Panc1 (cell line): ENCODE measurements at places on chromosomes 16 and 17. TPM values are rescaled to one million over a fixed set of nuclear protein-coding genes. Genes with fewer than 3 reads are reported as not detected.

GRCh38 chr16:19218581-19218980 is 50.5 kb downstream of the SYT17 start:
- H3K36me3 ChIP-seq = no peaks in the 10 kb centered on the region
- no peaks in the 10 kb centered on the region for H3K27me3 ChIP-seq
- no peak for DNase-seq
- no peak overlapping the region for H3K4me3 ChIP-seq
- H3K27ac ChIP-seq = no peak overlapping the region

DNA sequence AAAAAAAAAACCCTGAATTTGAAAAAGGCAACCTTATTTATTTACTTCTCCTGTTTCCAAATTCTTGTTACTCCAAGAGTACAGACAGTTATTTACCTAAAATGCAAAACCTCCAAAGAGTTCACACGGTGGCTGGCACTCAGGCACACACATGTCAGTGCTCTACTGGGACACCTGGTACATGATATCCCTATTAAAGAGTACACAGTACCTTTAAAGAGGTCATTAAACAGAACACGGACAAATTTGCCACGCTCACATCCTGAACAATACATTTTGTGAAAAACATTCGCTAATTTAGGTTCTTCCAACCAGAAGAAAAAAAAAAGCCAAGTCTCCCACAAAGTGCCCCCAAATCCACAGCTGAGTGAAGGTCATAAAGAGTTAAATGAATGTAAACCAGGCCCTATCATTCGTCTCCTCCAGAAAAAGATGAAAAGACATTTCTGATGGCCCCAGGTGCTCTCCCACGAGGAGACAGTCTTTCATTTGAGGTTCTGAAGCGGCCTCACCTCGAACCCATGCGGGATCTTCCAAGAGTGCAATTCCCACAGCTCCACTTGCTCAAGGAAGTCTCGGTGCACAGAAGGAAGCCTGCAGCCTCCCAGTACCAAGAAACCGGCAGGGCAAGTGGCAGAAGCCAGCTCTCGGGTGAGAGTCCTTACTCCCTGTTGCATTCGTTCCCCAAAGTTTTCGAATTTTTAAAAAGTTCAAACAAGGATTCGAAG is 993 bp downstream of the ERN1 start:
- no peak for DNase-seq
- peak overlapping the region; percentile 77 for H3K4me3 ChIP-seq
- peak overlapping the region; percentile 79 for H3K27ac ChIP-seq
- no peaks in the 10 kb centered on the region for H3K27me3 ChIP-seq
- peaks cover 3% of the 10 kb centered on the region; the same call in 1 of the 2 replicates for H3K36me3 ChIP-seq

DNA sequence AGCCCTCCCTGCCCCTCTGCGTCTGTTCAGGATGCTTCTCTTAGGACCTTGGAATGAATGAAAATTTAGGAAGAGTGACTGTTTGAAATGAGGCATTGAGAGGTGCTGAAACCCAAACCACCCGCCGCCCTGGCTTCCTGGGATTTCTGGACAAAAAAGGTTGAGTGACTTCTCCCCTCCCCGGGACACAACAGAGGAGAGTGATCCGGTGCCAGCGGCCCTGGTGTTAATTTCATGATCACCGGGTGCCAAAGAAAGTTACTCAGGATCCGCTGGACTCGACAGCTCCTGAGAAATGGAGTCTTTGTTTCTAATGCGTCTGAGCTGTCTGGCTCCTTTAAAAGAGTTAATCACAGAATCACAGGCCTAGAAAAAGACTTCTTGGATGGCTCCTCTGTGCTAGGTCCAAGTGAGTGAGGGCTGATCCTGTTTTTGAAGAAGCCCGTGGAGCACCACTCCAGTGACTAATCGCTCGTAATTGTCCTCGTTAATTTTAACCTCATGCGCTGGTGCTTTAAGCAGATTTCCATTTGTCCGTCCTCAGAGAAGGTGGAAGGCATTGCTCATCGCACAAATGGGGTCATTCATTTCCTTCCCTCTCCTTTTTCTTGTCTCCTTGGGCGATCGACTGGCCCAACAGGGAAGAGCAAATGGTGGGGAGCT is 144.4 kb upstream of the ZFHX3 start:
- no peak overlapping the region for H3K4me3 ChIP-seq
- H3K27ac ChIP-seq = no peak overlapping the region
- H3K27me3 ChIP-seq = no peaks in the 10 kb centered on the region
- no peaks in the 10 kb centered on the region for H3K36me3 ChIP-seq

- H3K27ac ChIP-seq = peak overlapping the region; percentile 39; the same call in 1 of the 2 replicates
- no peaks in the 10 kb centered on the region for H3K36me3 ChIP-seq
- peak; percentile 85 for DNase-seq
- H3K4me3 ChIP-seq = no peak overlapping the region
These were observed 3.9 kb upstream of the WFIKKN1 start for GRCh38 chr16:626787-627453.

- no peaks in the 10 kb centered on the region; the same call in 1 of the 2 replicates for H3K27me3 ChIP-seq
- no peaks in the 10 kb centered on the region for H3K4me1 ChIP-seq
- no peak overlapping the region for H3K4me3 ChIP-seq
These were observed 338.3 kb downstream of the CA10 start for GRCh38 chr17:51820252-51820651.

DNA sequence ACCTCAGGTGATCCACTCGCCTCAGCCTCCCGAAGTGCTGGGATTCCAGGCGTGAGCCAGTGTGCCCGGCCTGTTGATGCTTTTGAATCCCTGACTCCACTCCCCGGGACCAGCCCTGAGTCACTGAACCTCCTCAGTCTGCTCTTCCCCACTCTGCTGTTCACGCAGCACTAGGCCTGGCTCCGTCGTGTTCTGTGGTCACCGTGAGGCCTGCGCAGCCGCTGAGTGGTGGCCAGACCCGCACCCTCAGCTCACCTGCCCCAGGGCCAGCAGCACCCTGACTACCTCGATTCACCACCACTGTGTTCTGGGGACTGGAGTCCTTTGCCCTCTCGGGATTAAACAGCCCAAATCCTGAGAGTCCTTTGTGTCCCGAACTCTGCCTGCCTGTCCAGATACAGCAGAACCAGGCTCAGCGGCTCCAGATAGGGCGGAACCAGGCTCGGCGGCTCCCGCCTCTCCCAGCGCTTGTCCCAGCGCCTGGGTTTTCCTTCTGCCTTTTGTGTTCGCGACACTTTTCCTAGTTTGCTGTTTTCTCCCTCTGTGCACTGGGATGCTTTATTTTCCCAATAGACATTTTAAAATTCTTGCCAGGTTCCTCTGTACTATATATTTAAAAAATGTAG is 58.6 kb upstream of the ENDOV start:
- peaks cover 28% of the 10 kb centered on the region for H3K36me3 ChIP-seq
- no peak for DNase-seq
- no peak overlapping the region for H3K27ac ChIP-seq
- no peaks in the 10 kb centered on the region for H3K27me3 ChIP-seq

DNA sequence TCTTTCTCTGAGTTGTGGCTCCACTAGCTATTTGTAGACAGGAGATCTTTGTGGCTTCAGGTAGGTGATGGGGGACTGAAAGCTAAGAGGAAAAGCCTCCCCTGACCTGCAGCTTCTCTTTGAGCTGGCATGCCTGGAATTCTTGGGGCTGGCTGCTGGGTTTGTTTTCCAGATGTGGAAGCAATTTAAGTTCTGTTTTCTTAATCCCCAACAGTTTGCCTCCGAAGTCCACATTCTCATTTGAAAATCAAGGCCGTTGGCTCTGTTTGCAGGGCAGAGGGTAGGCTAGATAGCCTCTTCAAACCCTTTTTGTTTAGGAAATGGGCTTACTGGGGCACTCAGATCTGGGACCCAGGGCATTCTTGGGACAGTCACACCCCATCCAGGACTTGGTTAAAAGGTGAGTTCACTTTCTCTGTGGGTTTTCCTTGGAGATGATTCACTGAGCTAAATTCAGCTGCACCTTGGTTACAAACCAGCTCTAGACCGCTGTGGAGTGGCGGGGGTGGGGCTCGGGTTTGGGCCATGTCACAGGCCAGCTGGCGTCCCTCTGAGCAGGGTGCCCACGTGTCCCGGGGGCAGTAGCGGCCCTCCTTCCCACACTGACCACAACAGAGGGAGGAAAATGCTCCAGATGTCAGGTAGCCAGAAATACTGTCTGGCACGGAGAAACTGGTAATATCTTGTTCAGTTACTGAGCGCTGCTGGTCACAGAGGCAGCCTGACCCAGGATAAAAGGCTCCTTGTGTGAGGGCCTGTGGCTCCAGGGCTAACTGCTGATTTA is 108.5 kb downstream of the RAB11FIP4 start:
- no peaks in the 10 kb centered on the region; the same call in 1 of the 2 replicates for H3K27me3 ChIP-seq
- H3K27ac ChIP-seq = peak overlapping the region; percentile 63
- peaks cover 17% of the 10 kb centered on the region for H3K4me1 ChIP-seq
- H3K36me3 ChIP-seq = no peaks in the 10 kb centered on the region
- no peak overlapping the region for H3K4me3 ChIP-seq
- no peak for DNase-seq

GRCh38 chr16:58485184-58485887 is 14.6 kb upstream of the NDRG4 start:
- DNase-seq = no peak
- no peaks in the 10 kb centered on the region for H3K27me3 ChIP-seq
- H3K4me1 ChIP-seq = no peaks in the 10 kb centered on the region
- H3K4me3 ChIP-seq = no peak overlapping the region

- H3K27ac ChIP-seq = no peak overlapping the region
- no peak overlapping the region for H3K4me3 ChIP-seq
- H3K4me1 ChIP-seq = no peaks in the 10 kb centered on the region
- 0 out of 2 replicates have a peak, but pooled peaks cover 4% of the 10 kb centered on the region for H3K36me3 ChIP-seq
- DNase-seq = no peak
- no peaks in the 10 kb centered on the region for H3K27me3 ChIP-seq
These were observed 57.2 kb upstream of the CACNG5 start for GRCh38 chr17:66777689-66778225.

DNA sequence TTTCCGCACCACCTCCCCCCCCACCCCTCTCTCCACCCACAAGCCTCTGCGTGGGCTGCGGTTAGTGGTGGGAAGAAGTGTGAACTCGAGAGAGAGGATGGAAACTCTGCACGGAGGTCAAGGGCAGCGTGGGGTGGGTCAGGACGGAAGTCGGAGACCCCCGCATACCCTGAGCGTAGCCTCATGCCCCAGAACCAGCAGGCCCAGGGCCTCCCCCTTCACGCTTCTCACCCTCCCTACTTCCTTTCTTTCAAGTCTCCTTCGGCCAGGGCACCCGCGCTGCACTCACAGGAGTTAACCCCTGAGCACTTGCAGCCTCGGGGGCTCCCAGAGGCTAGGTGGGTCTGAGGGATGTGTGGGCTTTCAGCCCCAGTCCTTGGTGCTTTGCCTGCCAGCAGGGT is 9.2 kb downstream of the TBKBP1 start:
- H3K4me1 ChIP-seq = no peaks in the 10 kb centered on the region; the same call in 1 of the 2 replicates
- no peak overlapping the region for H3K27ac ChIP-seq
- no peak for DNase-seq

GRCh38 chr16:84699147-84699711 is 571 bp upstream of the USP10 start:
- H3K4me1 ChIP-seq = peaks cover 19% of the 10 kb centered on the region
- peak overlapping the region; percentile 73 for H3K4me3 ChIP-seq
- DNase-seq = no peak

GRCh38 chr16:78443542-78444364 is 344.3 kb downstream of the WWOX start:
- no peaks in the 10 kb centered on the region for H3K36me3 ChIP-seq
- DNase-seq = no peak
- H3K4me1 ChIP-seq = no peaks in the 10 kb centered on the region
- H3K4me3 ChIP-seq = no peak overlapping the region
- no peaks in the 10 kb centered on the region for H3K27me3 ChIP-seq
- no peak overlapping the region for H3K27ac ChIP-seq

- no peaks in the 10 kb centered on the region for H3K4me1 ChIP-seq
- H3K27ac ChIP-seq = no peak overlapping the region
- H3K4me3 ChIP-seq = no peak overlapping the region
- no peaks in the 10 kb centered on the region for H3K27me3 ChIP-seq
- no peak for DNase-seq
- H3K36me3 ChIP-seq = no peaks in the 10 kb centered on the region
These were observed 298.1 kb upstream of the IRX5 start for GRCh38 chr16:54632322-54633220.

GRCh38 chr16:287981-288920 is 5.3 kb downstream of the PDIA2 start:
- no peak for DNase-seq
- H3K27me3 ChIP-seq = no peaks in the 10 kb centered on the region
- H3K4me1 ChIP-seq = no peaks in the 10 kb centered on the region

- H3K4me1 ChIP-seq = no peaks in the 10 kb centered on the region
- H3K27me3 ChIP-seq = no peaks in the 10 kb centered on the region
- peaks cover 15% of the 10 kb centered on the region for H3K36me3 ChIP-seq
These were observed 19.8 kb downstream of the GTF3C1 start for GRCh38 chr16:27529962-27530361.

DNA sequence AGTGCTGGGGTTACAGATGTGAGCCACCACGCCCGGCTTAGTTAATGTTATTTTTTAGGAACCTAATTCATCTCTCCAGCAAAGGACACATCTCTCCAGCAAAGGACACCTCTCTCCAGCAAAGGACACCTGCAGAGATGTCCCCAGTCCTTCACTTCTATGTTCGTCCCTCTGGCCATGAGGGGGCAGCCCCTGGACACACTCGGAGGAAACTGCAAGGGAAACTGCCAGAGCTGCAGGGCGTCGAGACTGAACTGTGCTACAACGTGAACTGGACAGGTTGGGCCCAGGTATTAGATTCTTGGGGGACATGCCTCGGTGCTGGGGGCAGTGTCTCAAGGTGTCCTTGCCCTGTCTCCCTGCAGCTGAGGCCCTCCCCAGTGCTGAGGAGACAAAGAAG is 4.7 kb downstream of the PFAS start:
- H3K4me3 ChIP-seq = no peak overlapping the region
- H3K36me3 ChIP-seq = peaks cover 7% of the 10 kb centered on the region
- H3K27ac ChIP-seq = no peak overlapping the region
- H3K27me3 ChIP-seq = no peaks in the 10 kb centered on the region
- no peak for DNase-seq

GRCh38 chr17:3482852-3483251 is 7.1 kb downstream of the ASPA start:
- H3K27me3 ChIP-seq = peaks cover 2% of the 10 kb centered on the region
- no peaks in the 10 kb centered on the region for H3K36me3 ChIP-seq
- H3K27ac ChIP-seq = no peak overlapping the region
- H3K4me3 ChIP-seq = no peak overlapping the region
- DNase-seq = no peak

DNA sequence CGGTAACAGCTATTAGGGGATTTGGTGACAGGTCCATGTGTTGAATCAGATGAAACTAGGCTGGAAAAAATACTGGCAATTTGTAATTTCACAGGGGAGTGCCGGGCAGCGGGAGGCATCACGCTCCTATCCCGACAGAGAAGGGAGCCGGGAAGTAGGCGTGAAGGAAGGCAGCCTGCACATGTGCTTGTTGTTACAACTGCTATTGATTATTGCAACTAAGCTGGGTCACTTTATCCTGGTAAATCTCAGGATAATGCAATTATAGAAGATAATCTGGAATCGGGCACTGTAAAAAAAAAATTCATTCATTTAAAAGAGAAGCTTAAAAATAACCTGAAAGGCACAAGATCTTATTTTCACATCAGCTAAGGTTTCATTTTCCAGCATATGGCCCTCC is 180.6 kb downstream of the FOXL1 start:
- H3K4me1 ChIP-seq = no peaks in the 10 kb centered on the region
- no peaks in the 10 kb centered on the region for H3K27me3 ChIP-seq
- no peak overlapping the region for H3K4me3 ChIP-seq
- no peaks in the 10 kb centered on the region for H3K36me3 ChIP-seq
- DNase-seq = no peak
- no peak overlapping the region for H3K27ac ChIP-seq

The MRPL27 gene
- total RNA-seq = 136 TPM

The PPY gene
- total RNA-seq = not detected
